D341Med (cell line): ENCODE measurements at places on chromosomes 16 and 17.

DNA sequence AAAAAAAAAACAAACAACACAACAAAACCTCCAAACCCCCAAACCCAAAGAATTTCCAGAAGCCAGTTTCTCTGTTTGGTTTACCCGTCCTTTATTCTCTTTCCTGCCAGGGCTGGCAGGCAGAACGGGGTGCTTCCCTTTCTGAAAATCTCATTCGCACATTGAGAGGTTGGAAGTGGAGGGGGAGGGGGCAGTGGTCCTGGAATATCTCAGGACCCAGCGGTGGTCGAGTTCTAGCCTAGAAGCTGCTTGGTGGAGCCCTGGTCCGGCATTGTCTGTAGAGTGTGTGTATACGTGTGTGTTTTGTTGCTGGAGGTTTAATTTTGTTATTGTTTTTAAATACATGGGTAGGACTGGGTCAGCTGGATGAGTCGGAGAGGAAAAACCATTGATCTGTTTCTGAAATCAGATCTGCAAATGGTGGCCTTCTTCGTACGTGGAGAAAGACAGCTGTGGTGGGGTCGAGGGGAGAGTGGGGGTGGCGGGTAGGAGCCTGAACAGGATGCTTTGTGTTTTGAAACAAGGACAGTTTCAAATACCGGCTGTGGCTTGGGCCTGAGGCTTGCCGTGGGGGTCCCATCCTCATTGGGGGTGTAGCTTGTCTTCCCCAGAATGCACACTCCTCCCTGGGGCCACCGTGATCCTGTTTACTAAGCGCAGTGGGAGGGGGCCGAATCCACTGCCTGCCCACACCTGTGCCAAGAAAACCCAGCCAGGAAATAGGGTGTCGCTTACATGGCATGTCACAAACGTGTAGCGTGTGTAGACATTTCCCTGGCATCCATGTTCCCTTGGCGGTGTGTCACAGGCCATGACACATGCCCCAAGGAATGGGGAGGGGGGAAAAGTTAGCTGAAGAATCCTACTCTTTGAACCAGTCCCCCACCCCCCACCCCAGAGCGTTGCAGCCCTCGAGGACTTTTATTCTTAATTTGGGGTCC lies 1.6 kb downstream of the CMIP start:
- DNase-seq: no peak

- DNase-seq: peak; percentile 79
These were observed 14.2 kb upstream of the SLC38A10 start for GRCh38 chr17:81309140-81309858.

GRCh38 chr17:39462631-39463375 lies 1.5 kb downstream of the CDK12 start:
- peak; percentile 38 for DNase-seq

DNA sequence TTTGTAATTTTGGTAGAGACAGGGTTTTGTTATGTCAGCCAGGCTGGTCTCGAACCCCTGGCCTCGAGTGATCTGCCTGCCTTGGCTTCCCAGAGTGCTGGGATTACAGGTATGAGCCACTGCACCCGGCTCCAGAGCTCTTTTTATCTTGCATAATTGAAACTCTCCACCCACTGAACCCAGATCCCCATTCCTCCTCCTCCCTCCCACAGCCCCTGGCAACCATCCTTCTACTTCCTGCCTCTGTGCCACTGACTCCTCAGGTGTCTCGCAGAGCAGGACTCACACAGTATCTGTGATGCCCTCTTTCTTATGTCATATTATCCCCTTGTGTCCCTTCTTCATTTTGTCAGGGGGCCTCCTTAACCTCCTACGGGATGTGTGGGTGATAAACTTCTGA lies 340.7 kb downstream of the SLC39A11 start:
- DNase-seq: no peak

DNA sequence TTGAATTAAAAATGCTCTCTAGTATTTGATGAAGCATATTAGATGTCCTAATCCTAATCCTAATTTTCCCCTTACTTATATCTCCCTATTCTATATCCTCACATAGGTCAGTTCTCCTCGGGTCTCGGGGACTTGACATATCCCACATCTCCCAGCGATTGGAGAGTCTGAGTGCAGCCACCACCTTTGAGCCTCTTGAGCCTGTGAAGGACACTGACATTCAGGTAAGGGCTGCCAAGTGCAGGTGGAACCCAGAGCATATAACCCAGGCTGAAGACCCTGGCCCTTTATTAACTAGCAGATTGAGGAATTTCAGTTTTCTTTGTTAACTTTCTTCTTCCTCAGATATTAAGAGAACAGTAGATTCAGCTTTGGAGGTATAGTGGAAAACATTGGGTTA lies 28.5 kb downstream of the NUP93 start:
- DNase-seq: no peak

GRCh38 chr17:31128241-31128640 lies 33.5 kb downstream of the NF1 start:
- no peak for DNase-seq

GRCh38 chr17:61815863-61816503 lies 47.3 kb downstream of the BRIP1 start:
- no peak for DNase-seq

- DNase-seq: peak; percentile 77
These were observed 3.1 kb upstream of the SETD6 start for GRCh38 chr16:58511933-58512815.

DNA sequence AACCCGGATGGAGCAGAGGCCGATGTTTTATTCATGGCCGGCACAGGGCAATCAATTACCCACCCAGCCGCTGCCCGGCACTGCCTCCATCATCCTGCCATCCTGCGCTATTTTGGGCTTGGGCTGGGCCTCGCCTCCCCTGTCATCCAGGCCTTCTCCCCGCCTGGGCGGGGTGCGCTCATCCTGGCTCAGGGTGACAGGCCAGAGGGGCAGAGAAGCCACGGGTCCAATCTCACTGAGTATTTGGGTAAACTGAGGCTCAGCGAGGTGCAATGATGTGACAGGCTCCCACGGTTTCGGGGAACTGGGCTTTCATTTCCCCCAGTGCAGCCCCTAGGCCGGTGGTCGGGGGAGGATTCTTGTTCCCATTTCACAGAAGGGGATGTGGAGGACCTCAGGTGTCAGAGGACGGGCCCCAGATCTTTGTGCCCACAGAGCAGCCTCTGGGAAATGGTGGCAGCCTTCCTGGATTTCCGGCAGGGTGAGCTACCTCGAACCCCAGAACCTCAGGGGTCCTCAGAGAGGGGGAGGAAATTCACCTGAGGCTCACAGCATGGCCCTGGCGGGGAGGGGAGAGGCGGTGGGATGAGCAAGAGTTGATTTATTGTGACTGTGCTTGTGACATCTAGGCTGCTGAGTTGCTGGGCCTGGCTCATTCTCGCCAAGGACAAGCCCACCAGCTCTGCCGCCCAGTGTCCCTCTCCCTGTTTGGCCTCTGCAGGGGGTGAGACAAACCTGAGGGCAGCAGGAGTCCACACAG lies 23.8 kb upstream of the KCNJ12 start:
- DNase-seq: no peak

DNA sequence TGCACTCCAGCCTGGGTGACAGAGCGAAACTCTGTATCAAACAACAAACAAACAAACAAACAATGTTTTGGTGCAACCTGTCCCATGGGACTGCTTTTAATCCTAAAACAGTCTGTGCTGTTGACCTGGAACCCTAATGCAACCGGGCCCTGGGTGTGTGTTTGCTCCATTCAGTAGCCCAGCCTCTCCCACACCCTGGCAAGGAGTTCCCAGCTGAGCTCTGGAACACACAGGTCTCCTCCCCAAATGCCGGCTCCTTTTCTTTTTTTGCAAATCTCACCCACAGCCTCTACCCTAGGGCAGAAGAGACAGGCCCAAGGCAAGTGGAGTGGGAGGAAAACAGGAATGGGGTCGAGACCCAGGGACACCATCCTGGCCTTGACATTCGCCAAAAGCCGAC lies 29.8 kb upstream of the RASD1 start:
- DNase-seq: no peak

DNA sequence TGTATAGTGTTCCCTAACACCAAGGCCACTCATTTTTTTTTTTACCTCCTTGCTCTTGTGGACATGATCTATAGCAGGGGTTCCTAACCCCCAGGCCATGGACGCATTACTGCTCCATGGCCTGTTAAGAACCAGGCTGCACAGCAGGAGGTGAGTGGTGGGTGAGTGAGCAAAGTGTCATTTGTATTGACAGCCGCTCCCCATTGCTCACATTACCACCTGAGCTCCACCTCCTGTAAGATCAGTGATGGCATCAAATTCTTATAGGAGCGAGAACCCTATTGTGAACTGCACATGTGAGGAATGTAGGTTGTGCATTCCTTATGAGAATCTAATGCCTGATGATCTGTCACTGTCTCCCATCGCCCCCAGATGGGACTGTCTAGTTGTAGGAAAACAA lies 342.0 kb downstream of the SOX9 start:
- DNase-seq: no peak

DNA sequence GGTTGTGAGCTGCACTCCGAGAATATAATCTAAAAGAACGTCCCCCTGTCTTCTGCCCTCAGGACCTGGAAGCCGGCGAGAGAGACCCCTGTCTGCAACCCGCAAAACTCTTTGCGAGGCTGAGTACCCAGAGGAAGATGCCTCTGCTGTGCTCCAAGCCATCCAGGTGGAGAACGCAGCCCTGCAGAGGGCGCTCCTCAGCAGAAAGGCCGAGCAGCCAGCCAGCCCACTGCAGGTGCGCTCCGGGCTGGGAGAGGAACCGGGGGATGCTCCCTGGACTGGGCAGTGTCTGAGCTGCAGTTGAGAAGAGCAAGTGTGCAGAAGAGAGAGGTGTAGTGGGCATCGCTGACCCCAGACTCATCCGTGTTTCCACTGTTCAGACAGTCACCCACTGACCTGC lies 148.3 kb downstream of the KATNIP start:
- DNase-seq: peak; percentile 87

DNA sequence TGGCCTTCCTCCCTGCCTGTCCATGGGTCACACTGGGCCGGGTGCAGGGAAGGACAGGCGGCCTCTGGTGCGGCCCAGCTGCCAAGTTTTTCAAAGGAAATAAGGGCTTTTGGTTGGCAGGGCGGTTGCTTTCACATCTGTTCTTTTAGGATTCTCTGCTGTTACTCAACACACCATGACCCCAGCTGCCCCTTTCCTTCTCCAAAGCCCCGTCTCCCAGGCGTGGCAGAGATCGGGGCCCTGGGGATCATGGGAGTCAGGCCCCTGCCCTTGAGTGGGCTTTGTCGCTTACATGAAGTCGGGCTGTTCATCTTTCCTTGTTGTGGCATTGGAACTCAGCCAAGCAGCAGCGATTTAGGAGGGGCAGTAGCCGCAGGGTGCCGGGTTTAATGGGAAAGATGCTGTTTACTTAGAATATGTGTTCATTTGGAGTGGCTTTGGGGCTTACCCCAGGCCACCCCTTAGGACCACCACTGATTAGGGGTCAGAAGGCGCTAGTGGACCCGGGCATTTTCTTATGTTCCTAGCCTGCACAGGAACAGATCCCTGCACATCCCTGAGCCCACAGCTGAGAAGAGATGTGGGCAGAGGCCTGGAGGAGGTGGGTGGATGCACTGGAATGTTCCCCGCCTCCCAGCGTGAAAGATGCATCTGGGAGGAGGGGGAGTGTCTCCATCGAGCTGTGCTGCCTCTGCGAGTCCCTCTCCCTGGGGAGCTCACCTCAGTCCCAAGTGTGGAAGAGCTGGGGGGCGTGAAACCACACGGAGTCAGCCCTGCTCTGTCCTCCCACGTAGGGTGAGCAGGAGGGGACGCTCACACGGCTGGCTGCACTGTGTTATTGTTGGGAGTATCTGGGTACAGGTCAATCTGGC lies 6.8 kb upstream of the ADCY7 start:
- peak; percentile 11 for DNase-seq

- DNase-seq: peak; percentile 36
These were observed 2.8 kb downstream of the IRX3 start for GRCh38 chr16:54283725-54284318.

DNA sequence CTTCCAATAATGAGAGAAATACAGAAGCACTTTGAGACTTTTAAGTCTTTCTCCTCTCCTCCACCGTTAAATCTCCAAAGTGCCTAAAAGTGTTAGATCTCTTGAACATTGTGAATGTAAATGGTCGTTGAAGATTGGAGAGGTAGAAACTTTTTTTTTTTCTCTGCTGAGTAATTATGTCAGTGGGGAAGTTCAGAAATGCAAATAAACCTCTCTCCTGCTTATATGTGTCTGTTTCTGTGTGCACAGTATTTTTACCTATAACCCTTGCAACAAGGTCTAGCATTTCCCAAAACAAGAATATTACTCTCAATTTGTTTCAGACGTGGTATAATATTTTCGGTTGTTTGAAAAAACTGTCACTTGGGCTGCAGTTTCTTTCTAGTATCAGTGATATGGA lies 833.6 kb upstream of the CDH8 start:
- DNase-seq: no peak
